GM12891 (cell line): ENCODE measurements at places on chromosomes 6 and 20.
A peak's percentile ranks its signal among the peaks of the same experiment; 100 is the strongest.

- no peak for DNase-seq
These were observed 16.9 kb downstream of the SYTL3 start for GRCh38 chr6:158666628-158667359.

- DNase-seq = peak; percentile 50
These were observed 64.4 kb downstream of the GTF2H5 start for GRCh38 chr6:158232316-158233213.

- DNase-seq = no peak
These were observed 5.4 kb upstream of the FAM210B start for GRCh38 chr20:56353356-56353755.

DNA sequence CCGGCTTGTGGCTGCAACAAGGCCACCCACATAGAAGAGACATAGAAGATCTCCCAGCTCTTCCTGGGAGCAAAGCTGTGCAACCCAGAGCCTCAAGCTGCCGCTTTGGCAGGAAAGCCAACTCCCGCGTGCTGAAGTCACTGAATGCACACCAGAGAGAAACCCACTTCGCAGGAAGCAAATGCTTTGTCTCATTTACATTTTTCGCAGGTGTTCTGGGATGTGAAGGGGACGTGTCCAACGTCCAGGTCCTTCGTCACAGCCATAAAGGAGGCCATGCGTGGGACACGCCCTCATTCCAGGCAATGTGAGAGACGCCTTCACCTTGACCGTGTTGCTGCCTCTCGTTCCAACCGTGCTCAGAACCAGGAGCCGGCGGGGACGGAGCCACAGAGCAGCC, 24.4 kb downstream of the KCNQ2 start:
- DNase-seq = no peak
